ENCODE measurements at places on chromosomes 7 and 10.

DNA sequence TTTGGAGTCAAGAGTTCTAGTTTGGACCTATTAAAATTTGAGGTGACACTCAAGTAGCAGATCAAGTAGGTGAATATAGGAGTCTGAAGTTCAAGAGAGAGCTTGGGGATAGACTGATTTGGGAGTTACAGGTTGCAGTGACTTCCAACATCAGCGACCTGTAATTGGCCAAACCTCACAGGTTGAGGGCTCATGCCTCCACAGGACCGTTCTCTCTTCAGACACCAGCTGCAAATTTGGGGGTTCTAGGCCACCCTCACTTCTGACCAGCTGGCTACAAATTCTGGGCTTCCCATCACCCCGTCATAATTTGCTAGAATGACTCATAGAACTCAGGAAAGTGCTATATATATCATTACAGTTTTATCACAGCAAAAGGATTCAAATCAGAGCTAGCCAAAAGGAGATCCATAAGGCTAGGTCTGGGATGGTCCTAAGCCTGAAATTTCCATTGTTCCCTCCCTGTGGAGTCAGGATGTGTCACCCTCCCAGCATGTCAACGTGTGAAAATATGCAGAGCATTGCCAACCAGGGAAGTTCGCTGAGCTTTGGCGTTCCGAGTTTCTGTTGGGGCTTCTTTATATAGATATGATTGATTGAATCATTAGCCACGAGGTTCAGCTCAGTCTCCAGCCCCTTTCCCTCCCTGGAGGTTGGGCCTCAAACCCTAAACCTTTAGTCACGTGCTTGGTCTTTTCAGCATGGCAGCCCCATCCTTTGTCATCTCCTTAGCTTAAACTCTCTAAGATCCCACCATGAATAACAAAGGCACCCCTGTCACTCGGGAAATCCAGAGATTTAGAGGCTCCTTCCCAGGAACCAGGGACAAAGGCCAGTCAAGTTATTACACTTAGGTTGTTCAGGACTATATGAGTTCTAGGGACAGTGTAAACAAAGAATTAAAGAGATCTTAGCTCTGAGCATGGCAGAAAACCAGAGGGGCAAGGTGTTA lies 20.7 kb upstream of the ZNF212 start:
- DNase-seq, result peak; percentile 11

DNA sequence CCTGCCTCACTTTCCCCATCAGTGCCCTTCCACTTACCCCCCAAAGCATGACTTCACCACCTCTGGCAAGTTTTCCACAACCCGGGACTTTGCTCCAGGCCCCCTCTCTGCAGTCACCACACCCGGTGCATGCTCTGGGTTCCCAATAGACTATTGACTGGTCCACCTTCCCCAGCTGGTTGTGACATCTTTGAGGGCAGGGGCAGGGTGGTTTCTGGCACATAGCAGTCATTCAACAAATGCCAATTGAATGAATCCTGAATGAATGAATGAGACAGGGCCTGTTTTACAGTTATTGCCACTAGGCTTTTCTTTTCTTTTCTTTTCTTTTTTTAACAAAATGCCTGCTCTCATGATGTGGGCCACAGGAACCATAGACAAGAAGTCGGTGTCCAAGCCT lies 28.8 kb upstream of the DOCK1 start:
- no peak for DNase-seq

DNA sequence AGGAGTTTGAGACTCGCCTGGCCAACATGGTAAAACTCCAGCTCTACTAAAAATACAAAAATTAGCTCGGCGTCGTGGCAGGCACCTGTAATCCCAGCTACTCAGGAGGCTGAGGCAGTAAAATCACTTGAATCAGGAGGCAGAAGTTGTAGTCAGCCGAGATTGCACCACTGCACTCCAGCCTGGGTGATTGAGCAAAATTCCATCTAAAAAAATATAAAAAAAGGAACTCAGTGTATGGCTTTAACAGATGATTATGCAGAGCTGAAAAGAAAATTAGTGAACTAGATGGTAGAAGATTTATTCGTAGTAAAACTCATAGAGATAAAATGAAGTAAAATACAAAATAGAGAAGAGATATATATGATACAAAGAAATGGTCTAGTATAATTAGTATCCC lies 12.6 kb upstream of the CNOT4 start:
- DNase-seq, result no peak

DNA sequence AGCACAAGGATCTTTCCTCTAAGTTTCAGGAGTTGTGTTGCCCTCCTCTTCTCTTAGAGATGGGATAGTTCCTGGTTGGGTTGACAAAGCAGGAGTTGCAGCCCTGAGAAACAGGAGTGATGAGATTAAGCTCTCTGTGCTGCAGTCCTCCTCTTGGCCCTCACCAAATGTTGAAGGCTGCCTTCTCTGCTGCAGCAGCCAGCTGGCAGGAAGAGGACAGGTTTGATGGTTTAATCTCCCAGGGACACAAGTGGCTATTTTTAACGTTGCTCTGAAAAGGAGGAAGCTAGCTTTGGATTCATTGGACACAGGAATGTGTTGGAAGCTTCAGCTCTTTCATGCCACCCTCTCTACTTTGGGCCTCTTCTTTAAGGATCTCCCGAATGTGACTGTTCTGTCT lies 9.4 kb downstream of the STRIP2 start:
- no peak for DNase-seq

GRCh38 chr7:105610165-105610930 lies 29.1 kb upstream of the EFCAB10 start:
- no peak for DNase-seq

DNA sequence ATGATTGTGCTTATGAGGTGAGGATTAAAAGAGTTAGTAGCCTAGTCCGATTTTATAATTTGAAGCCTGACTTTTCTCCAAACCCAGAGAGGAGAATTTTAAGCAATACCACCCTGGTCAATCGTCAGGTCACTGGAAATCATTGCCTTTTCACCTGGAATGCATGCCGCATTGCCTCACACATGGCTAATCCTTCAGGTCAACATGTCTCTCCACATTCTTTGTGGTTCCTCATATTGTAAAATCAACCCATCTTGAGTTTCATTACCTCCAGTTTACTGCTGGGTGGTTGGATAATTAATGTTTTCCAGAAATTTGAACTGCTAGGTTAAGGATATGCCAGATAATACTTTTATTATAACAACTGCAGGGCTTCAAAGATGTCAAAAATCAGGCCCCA lies 55.6 kb upstream of the SEMA3E start:
- no peak for DNase-seq

- no peak for DNase-seq
Measured at GRCh38 chr7:122305475-122306319, 1.1 kb upstream of the FEZF1 start.

DNA sequence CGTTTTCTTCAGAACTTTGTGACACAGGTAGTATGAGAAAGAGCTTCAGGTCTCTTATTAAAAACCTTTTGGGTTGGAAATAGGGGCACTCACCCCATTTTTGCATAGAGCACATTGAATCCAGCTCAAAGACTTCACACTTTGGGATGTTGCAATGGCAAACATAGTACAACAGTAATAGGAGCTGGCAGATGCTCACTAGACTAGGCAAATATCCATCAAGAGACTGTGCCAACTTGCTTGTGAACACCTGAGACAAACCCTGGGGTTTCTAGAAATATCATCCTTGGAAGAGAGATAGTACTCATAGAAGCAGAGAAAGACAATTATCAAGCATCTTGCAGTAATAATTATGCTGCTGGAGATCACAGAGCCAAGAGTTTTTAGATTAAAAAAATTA lies 280.0 kb downstream of the CACNA2D1 start:
- no peak for DNase-seq

GRCh38 chr10:112790921-112791320 lies 159.1 kb upstream of the TCF7L2 start:
- DNase-seq, result no peak
